ACHN (cell line): ENCODE measurements at places on chromosomes 12 and 14.

DNA sequence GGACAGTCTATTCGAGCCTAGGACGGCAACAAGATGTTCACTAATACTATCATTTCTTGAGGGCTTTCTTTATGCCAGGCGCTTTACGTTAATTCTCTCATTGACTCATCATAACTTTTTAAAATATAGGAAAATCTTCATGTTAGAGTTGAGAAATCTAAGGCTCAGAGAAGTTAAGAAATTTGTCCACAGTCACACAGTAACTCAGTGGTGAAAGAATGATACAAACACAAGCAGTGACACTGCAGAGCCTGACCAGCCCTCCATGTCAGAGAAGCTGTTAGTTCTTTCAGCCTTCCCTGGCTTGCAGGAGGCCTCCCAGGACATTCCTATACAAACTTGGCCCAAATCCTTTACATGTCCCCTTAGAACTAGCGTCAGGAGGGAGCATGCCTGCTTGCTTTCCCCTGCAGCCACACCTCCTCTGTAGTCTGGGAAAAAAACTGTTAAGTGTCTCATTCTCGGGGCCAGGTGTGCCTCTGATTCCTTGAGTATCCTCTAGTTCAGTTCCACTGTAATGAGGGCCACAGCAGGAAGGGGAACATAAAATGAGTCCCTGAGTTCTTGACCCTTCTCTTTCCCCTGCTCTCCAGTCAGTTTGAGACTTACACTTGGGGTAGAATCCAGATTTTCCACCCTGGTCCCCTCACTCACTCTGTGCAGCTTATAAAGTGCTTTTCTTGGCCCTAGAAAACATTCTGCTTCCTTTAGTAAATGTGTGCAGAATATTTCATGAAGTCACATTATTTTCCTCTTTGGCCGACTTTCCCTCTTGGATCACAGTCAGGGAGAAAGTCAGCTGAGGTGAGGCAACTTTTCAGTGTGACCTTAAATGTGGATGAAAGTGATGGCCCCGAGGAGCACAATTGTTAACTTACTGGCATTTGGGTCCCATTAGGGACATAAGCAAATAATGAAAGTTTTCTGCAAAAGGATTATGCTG is 152.2 kb upstream of the HIF1A start:
- DNase-seq = no peak

DNA sequence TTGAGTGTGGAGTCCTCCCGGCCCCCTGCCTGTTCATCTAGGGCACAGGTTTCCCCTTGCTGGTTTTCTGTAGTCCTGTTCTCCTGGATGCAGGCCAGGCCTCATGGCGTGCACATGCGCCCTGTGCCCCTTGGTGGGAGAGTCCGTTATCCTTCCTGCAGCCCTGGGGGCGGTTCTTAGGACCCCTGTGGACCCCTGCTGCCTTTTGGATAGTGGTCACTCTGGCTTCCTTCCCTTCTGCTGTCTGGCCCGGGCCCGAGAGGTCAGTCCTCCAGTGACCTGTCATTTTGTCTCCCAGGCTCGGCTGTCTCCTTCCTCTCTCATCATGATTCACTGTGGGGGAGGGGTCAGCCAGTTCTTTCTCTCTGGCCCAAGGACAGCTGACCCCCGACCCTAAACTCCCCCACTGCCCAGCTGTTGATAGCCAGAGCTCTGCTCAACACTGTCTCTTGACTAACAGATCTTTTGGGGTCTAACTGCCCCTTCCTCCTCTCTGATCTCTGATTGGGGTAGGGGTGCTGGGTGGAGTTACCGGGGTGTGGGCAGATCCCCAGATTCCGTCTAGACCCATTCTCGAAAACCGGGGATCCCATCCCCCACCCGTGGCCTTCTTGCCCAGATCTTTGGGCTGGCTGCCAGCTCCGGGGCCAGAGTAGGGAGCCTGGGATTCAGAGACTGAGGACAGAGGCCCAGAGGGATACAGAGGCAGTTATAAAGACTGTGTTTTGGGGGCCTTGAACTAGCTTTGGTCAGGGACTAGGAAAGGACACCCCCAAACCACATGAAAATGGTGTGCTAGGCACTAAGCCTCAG is 7.0 kb downstream of the CCND2 start:
- no peak for DNase-seq

GRCh38 chr14:89447182-89447944 is 30.3 kb upstream of the FOXN3 start:
- no peak for DNase-seq

DNA sequence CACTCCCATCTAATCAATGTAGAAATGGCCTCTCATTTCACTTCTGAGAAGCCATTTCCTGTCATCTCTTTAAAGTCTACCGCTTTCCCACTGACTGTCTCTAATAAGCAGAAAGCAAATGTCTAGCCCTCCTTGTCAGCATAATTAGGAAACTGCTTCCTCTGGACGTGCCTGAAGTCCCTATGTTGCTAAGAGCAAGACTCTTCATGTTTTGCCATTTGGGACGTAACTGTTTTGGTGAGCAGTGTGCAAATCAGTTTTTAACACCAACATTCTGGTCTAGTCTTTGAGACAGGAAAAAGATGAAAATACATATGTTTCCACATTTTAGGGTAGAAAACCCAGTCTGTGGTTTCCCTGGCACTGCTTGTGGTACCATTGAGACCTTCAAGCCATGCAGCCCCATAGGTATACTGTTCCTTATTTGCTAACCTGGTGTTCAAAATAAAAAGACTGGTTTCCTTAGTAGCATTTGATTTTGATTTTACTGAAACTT is 22.2 kb downstream of the IFNG start:
- DNase-seq = no peak
